Kasumi-1 (cell line): ENCODE measurements at places on chromosomes 4 and X.

DNA sequence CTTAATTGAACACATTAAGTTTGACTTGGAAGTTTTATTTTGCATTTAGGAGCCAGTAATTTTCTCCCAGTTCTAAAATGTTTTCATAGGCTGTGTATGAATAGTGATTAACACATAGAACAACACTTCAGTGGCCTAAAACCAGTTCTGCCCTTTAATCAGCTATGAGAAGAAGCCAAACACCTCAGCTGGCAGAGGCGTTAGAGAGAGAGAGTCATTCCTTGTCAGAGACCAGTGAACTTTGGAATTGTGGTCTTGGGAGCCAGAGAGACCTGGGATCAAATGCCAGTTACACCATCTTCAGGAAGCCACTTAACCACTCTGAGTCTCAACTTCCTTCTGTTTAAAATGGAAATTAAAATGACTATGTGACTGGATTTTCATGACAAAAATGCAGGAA, 39.3 kb upstream of the PRPS2 start:
- DNase-seq, result no peak

DNA sequence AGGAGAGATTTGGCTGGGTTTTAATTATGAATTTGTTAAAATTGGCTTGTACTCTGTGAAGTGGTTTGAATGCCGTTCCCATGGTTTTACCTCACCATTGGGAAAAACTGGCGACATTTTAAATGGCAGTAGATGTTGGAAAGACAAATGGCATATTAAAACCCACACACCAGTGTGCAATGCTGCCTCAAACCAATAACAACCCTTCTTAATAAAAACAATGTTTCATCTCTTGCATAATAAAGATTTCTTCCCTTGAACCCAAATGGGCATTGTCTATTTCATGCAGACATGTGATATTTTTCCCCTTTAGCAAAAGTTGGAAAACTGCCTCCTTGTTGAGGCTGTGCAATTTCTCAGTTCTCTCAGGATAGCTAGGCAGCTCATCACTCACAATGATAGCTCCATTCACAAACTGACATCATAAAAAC, 33.7 kb downstream of the GABRB1 start:
- no peak for DNase-seq

- no peak for DNase-seq
These were observed 310.5 kb upstream of the EMCN start for GRCh38 chr4:100828364-100828763.

DNA sequence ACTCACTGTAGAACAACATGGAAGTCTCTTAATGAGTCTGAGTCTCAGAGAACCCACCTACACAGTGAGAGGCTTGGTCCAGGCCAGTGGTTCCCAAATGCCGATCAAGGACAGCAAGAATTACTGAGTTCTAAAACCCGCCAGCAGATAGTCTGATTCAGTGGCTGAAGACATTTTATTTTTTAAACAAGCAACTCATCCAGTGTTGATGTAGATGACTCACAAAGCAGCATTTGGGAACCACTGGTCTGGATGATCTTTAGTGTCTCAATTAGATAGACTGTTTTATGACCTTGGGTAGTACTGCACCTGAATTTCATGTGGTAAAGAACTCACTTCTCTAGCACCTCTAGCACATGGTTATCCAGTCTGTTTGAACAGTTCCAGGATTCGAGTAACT, 193.6 kb downstream of the FBXW7 start:
- no peak for DNase-seq

GRCh38 chr4:140240237-140240636, 86.3 kb upstream of the MAML3 start:
- DNase-seq, result no peak

DNA sequence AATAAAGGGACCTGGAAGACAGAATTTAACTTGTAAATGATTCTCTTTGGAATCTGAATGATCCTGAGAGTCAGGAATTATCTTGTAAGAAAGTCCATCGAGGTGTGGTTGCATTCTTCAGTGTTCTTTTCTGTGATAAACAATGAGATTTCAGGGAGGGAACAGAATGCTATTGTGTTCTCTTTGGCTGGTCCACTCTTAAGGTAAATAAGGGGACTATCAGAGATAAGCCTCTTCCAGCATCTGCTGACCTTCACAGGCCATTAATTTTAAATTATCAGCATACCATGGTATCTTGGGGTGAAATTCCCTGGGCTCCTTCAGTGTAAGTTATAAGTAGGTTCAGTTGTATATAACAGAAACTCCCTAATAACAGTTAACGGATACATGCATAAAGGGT, 107.1 kb upstream of the ARHGAP24 start:
- no peak for DNase-seq

- DNase-seq, result no peak
These were observed 27.7 kb downstream of the FBXO8 start for GRCh38 chr4:174255786-174256185.

DNA sequence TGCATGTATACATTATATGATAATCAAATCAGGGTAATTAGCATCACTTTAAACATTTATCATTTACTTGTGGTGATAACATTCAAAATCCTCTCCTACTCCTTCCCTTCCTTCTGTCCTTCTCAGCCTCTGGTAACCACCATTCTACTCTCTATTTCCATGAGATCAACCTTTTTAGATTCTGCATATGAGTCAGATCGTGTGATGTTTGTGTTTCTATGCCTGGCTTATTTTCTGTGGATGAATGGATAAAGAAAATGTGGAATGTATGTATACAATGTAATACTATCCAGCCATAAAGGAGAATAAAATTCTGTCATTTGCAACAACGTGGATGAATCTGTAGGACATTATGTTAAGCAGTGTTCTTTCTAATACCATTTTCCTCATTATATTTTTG, 123.9 kb downstream of the NAA11 start:
- no peak for DNase-seq

DNA sequence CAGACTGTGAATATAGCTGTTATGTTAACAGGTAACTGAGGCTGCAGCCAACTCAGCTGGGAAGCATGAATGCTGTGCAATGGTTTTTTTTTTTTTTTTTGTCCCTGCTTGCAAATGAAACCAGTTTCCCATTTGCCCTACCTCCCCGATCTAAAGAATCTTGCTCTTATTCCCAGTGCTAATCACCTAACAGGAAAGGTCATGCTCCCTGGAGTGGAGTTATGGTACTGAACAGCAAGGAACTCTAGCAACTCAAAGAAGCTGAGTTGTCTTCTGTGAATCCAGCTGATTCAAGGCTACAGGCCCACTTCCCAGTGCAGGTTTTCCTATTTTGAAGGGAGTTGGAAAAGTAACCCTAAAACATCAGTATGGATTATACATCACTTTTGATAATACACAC, 52.1 kb downstream of the HTR2C start:
- DNase-seq, result no peak

- no peak for DNase-seq
These were observed 98.5 kb upstream of the KLF3 start for GRCh38 chr4:38565271-38566199.

DNA sequence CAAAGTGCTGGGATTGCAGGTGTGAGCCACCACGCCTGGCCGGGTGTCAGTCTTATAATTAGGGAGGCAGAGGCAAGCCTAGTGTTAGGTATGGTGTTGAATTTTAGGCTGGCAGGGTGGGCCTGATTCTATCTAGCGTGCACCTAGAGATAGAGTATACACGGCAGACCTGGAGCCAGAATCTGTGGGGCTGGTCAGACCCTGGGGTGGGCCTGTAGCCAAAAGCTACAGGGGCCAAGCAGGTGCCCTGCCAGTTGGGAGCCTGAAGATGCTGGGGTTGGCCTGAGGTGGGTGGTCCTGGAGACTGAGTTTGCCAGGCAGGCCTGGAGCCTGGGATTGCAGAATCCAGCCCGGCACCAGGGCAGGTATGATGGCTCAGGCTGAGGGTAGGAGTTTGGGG, 1580.3 kb downstream of the ARAP2 start:
- no peak for DNase-seq

DNA sequence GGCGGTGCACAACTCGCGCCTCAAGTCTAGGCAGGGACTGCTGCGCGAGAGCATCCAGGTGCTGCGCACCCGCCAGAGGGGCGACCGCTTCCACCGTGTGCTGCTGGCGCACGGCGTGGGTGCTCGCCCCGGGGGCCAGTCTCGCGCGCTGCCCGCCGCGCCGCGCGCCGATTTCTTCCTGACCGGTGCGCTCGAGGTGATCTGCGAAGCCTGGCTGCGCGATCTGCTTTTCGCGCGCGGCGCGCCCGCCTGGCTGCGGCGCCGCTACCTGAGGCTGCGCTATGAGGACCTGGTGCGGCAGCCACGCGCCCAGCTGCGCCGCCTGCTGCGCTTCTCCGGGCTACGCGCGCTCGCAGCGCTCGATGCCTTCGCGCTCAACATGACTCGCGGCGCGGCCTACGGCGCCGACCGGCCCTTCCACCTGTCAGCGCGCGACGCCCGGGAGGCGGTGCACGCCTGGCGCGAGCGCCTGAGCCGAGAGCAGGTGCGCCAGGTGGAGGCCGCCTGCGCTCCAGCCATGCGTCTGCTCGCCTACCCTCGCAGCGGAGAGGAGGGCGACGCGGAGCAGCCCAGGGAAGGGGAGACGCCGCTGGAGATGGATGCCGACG, 1.3 kb downstream of the CHST7 start:
- no peak for DNase-seq

DNA sequence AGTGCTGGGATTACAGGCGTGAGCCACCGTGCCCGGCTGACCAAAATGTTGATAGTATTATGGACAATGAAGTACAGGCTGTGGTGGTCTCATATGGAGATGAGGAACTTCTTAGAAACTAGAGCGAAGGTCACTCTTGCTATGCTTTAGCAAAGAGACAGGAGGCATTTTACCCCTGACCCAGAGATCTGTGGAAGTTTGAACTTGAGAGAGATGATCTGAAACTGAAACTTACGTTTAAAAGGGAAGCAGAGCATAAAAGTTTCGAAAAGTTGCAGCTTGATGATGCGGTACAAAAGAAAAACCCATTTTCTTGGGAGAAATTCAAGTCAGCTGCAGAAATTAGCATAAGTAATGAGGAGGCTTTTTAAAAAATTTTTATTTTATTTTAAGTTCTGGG, 8.5 kb upstream of the CTAG2 start:
- no peak for DNase-seq

DNA sequence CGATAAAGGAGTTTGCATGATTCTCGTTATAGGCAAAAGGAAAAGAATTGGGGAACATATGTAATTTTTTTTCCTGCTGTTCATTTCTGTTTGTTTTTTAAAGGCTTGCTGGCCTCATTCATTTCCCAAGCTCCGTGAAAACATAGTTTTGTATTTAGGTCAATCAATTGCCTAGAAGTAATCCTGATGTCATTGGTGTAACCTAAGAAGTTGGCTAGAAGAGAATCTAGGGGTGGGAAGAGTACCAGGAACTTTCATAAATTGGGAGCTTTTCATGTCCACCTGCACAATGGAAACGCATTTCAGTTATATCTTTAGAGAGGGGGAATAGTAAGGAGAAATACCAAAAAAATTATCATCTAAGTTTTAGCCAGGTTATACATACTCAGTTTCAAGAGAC, 3.8 kb downstream of the RAPGEF2 start:
- DNase-seq, result no peak

DNA sequence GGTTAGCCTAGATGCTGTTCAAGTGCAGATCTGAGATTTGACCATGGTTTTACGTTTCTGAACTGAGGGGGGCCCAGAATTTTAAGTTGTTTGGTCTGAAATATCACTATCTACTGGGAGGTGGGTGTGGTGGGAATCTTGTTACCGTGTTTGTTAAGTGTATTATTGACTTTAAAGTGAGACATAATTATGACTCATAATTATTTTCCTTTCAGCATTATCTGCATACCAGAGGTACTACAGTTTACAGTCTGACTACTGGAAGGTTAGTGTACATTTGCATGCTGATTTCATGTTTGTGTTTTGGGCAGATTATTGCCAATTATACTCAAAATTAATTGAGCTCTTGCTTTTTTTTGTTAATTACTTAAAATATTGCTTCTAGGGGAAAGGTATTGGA, 101.5 kb downstream of the KDM6A start:
- DNase-seq, result no peak

DNA sequence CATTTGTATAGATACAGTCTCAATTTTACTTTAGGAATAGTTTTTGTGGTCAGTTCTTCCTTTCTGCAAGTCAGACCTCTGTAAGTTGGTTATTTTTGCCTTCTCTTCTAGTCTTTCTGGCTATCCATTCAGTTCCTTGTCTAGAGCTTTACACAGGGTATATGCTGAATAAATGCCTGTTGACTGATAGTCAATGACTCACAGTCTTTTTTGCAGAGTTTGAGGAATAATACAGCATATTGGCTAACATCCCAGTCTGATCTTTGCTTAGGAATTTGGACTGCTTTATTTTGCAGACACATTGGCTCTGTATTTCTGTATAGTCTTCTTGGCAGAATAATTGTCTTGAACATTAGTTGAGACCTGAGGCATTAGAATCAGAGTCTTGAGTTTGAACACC, 132.4 kb downstream of the MAGEC1 start:
- no peak for DNase-seq

DNA sequence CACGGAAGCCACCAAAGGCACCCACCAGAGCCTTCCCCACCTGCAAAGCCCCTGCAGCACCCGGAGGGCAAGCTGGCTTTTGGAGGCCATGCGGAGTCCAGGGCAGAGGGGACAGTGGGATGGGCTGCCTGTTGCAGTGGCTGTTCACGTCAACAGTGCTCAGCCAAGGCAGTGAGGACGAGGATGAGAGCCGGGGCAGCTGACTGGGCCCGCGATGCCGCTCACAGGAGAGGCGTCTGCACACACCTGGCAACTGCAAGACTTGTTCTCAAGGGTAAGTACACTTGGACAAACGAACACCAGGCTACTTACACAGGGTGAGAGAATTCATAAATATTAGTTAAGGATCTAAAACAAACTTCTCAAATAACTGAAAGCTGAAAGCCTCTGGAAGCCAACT, 19.6 kb downstream of the FGFR3 start:
- no peak for DNase-seq

GRCh38 chr4:126890994-126891393, 741.8 kb upstream of the INTU start:
- no peak for DNase-seq

DNA sequence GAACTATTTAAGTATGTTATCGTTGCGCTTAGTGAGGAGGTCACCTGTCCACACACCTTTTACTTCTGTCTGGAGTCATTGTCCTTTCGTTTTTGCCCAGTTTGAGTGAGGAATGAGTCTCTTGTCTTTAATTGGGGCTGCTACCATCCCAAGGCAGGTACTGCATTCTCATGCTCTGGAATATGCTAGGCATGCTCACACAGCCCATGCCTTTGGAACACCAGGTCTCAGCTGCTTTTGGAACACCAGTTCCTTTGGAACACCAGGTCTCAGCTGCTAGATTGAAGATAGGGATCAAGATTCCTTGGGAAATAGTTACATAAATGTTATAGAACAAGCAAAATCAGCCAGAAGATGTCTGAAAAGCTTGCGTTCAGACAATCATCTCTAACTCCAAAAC, 73.1 kb downstream of the AREG start:
- DNase-seq, result no peak
